ENCODE measurements at places on chromosomes 5 and 9.

DNA sequence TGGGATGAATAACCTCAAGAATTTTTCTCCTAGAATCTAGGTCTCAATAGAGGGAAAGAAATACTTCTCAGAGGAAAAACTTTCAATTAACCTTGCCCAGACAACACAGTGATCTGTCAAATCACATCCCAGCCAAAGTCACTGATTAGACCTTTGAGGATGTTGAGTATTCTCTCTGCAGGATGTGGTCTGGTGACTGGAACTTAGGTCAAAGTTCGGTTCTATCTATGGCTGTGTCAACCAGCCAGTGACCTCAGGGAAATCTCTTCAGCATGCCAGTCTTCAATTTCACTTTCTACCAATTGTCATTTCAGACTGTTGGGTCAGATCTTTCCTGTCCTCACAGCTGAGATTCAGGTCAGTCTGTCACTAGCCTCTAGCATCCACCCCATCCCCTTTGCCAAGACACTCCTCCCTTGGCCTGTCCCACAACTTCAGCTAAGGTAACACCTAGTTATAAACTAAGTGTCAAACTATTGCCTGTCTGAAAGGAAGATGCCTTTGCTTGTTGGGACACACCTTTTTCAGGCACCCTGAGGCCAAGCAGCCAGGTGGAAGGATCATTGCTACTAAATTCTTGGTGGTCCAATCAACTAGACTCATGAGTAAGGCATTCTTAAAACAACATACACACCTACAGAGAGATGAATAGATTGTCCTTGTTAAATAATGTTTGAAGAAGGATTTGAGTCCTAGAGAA is 156.3 kb upstream of the FST start:
- peak; percentile 46 for DNase-seq

GRCh38 chr9:105264380-105264779 is 19.9 kb downstream of the SLC44A1 start:
- peak; percentile 71 for DNase-seq

GRCh38 chr9:110775724-110776123 is 107.1 kb downstream of the MUSK start:
- no peak for DNase-seq

DNA sequence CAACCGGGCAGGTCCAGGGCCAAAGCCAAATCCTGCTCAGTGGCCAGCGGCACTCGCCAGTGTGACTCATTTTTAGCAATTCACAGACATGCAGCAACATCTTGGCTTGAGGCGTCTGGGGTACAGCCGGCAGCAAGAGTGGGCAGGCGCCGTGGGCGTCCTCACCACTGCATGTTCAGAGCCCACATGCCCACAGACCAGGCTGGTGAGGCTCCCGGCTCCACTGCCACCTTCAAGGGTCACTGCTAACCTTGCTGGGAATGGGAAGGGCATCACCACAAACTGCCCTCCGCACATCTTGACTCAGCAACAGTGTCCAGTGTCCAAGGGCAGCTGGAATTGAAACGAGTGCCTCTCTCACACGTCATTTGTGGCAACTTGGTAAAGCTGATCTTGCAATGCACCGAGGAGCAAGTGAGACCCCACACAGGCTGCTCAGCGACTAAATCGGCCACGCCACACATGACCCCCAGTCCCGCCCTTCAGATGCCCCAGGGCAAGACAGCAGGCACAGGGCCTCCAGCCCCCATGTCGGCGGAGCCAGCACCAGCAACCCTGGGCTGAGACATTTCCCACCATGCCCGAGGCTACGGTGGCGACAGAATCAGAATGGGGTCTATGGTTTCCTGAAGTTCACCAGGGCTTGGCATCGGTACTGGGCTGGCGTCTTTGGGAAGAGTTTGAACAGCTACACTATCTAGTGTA is 140.3 kb downstream of the ROR2 start:
- DNase-seq = peak; percentile 72

DNA sequence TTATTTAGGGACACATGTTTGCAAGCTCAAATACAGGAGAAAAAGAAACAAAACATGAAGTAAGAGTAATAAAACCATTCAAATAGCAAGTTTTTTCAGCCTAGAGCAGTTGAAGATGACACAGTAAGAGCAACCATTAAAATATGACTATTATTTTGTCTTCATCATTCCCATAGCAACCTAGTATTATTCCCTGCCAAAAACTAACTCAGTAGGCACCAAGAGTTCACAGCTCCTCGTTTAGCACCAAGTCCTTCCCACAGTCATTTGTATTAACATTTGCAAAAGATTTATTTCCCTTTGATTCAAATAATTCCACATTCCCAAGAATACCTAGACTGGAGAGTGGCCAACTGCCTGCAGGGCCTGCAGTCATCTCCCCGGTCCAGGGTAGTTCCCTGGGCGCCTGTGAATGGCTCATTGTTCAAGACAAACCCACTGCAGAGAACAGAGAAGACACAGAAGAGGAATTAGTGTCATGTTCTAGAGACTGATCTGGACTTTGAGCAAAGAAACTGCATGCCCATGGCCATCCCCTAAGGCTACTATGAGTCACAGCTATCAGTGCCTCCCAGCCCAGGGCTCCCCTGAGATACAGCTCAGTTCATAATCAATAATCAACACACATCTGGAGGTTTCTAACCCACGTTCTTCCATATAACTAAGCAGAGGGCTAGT is 139.1 kb upstream of the MAP3K1 start:
- DNase-seq = no peak

DNA sequence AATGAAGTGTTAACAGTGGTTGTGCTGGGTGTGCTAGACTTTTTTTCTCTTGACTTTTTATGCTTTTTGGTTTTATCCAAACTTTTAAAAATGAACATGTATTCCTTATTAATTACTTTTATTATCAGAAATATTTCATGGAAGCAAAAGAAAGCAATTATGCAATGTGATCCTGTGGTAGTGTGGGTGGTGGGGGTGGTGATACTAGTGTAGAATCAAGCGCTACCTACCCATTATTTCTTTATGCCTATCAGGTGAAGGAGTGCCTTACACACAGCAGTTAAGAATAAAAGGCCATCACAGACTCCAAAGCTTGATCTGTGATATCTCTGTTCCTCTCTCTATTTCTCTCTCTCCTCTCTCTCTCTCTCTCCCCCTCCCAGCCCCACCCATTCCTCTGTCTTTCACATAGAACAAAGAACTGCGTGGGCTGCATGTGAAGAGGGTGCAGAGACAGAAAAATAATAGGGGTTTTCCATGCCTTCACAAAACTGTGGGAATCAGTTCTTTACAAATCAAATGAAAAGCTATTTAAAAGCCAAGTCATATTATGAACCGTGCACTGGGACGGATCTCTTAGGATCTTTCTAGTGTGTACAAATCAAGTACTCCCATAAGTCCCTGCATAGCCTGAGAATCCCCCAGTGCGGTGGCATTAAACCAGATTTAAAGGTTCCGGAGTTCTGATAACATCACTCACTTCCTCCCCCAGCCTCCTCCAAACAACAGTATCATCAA is 351.2 kb downstream of the RAB3C start:
- DNase-seq = no peak

GRCh38 chr9:91425271-91425670 is 1.6 kb upstream of the NFIL3 start:
- peak; percentile 77 for DNase-seq

DNA sequence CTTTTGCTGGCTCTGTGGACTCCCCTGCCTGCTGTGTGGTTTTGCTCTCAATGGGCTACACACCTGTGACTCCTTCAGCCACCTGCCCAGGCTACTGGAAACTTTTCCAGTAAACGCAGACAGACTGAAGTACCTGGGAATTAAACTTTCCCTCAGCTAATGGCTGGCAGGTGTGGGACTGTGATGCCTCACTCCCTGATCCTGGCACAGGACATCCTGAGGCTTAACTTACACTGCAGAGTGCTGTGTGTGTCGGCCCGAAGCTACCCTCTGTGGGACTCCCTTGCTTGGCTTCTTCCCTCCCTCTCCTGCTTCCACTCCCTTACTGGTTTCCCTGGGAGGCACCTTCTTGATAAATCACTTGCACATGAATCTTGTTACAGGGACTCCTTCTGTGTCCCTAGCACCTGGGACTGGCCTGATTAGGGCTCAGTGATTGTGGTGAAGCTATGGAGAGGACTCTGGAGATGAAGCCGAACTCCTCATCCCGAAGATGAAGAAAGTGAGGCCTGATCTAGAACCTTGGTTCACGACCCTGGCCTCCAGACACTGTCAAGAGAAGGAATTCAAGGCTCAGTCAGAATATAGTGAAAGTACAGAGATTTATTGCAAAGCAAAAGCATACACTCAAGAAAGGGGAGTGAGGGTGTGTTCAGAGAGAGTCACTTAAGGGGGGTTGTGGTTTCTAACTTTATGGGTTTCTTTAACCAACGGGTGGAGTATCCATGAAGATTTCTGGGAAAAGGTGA is 113.4 kb upstream of the ALDH1B1 start:
- no peak for DNase-seq

- DNase-seq = no peak
Observed at GRCh38 chr5:57513785-57514184, 31.2 kb upstream of the ACTBL2 start.

GRCh38 chr9:91360551-91361290 is 997 bp downstream of the AUH start:
- DNase-seq = peak; percentile 7

DNA sequence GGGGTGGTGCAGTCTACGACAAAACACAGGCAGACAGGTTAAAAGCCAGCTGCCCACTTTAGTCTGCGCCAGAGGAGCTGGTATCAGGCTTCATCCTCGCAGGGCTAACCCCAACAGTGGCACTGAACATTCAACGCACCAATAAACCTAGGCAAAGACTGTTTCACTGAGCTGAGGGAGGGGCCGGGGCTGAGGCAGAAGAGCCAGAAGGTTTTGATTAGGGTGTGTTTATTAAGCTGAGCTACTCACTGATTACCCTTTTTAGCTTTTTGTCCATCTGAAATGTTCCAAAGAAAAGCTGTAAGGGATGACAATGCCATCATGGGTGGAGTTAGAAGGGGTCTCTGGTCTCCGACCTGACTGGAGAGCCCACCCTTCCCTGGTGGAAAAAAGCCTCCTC is 1.4 kb downstream of the ZMYND19 start:
- peak; percentile 30 for DNase-seq

DNA sequence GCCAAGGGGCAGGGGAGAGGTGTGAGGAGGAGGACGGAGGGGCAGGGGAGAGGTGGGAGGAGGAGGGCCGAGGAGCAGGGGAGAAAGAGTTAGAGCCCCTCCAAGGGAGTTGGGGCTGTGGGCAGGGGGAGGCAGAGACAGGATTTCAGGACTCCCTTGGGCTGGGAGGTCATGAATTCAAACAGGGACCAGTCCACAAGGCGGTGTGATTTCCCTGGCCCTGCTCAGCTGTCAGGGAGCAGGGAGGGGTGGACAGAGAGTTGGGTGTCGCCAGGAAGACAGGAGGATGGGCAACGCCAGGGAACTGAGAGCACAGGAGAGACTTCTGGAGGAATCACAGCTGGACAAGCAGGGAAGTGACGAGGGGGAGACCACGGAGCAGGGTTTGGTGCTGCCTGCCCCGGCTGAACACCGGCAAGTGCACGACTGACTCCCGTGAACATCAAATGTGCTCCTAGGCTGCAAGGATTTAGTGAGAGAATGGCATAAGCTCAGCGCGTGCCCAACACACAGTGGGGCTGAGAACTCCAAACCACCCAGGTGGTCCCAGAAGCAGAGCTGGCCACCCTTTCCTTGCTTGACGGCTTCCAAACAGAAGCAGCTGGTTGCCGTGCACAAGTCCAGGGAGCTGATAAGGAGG is 17.8 kb upstream of the OLFM1 start:
- DNase-seq = no peak

DNA sequence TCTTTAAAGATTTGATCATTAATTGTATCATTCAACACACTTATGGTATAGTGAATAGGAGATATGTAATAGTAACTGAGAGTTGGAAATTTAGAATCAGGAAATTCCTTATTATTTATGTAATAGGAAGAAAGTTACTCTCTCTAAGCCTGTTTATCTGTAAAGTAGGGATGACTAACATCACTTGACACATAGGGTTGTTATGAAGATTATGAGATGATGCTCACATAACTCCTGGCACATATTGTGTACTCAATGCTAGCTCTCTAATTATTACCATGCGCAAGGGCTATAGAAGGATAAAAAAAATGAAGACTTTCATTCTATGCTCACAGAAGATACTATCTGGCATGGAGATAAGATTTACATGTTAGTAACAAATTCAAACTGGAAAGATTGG is 149.9 kb downstream of the ISOC1 start:
- peak; percentile 82 for DNase-seq

DNA sequence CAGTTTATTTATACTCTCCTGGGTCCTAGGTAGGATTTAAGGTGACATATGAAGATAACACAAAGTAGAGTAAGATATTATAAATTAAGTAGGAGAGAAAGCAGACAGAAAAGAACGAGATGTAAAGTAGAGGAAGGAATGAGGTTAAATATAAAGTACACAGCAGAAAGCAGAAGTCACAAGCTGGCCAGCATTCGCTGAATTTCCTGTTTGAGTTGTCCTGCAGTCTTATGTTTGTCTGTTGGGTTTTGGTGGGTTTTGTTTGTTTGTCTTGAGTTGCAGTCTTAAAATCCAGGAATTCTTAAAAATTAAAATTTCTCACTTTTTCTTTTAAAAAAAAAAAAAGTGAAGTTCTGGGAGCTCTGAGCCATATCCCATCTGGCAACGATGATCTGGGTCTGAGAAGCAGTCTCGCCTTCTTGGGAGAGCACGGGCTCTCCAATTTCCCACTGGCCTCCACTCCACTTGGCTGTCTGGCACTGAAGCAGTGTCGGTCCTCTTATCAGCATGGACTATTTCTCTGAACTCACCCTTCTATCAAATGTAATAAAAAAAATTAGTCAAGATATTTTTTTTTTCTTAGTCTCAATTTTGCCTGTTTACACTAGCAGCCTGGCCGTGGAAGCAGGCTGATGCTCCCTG is 2.0 kb downstream of the S100Z start:
- DNase-seq = no peak

- DNase-seq = no peak
Observed at GRCh38 chr9:26812217-26812616, 80.4 kb downstream of the CAAP1 start.

DNA sequence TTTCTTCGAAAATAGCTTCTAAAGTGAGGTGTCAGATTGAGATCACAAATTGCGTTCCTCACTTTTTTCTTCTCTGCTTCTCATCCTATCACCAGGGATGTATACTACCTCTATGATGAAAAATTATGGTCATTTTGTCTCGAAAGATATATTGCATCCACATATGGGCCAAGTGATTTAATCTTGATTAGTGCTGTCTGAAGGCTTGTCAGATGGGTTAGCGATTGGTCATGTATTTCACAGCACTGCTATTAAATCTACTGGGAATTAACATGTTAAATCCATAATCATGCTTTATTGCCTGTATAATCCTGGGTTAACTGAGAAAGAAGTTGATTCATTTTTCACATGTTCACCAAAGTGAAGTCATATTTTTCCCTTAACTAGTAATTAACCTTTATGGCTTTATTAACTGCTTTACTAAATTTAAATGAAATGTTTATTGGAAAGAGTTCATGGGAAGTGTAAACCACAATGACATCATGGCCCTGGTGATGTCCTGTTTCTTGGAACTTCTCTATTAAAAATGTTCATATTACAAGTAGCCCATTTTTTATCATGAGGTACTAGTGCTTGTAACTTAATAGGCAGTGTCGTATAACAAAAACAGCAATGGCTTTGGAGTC is 193.3 kb downstream of the SMC2 start:
- peak; percentile 6 for DNase-seq
